ENCODE measurements at places on chromosomes 6 and 20. TPM values are rescaled to one million over a fixed set of nuclear protein-coding genes. Genes with fewer than 3 reads are reported as not detected.

The MAP3K5 gene
- 16.1 TPM for total RNA-seq

The LY6G6F gene
- total RNA-seq, result not detected

The SLCO4A1 gene
- total RNA-seq, result 2.1 TPM

The BPI gene
- 0.46 TPM for total RNA-seq

The EYS gene
- total RNA-seq, result 1.4 TPM

The MYBL2 gene
- total RNA-seq, result 1.6 TPM

The DEFB132 gene
- total RNA-seq, result not detected

The MOG gene
- 1.4 TPM for total RNA-seq

The BPIFB4 gene
- total RNA-seq, result not detected

The DDX43 gene
- total RNA-seq, result 0.46 TPM

The NUP153 gene
- 54.2 TPM for total RNA-seq

The NKAIN4 gene
- total RNA-seq, result 48.0 TPM

The FUT9 gene
- 102 TPM for total RNA-seq

The KCNB1 gene
- total RNA-seq, result 14.8 TPM

The CGA gene
- total RNA-seq, result not detected

The HSPA12B gene
- 3.2 TPM for total RNA-seq

The GNAS-AS1 gene
- total RNA-seq, result 1.2 TPM

The SCRT2 gene
- 0.92 TPM for total RNA-seq

The MRAP2 gene
- 30.4 TPM for total RNA-seq

The NNAT gene
- 576 TPM for total RNA-seq

The NFS1 gene
- total RNA-seq, result 30.0 TPM

The KIAA0408 gene
- 105 TPM for total RNA-seq

The APMAP gene
- total RNA-seq, result 85.6 TPM

The TRIM15 gene
- total RNA-seq, result not detected

The PRRT1 gene
- total RNA-seq, result 0.69 TPM

The PHACTR3 gene
- 43.8 TPM for total RNA-seq

The RBPJL gene
- total RNA-seq, result not detected

The ERVFRD-1 gene
- total RNA-seq, result not detected

The SLC35B2 gene
- total RNA-seq, result 33.2 TPM

The GJA1 gene
- total RNA-seq, result 218 TPM

The SEMG1 gene
- not detected for total RNA-seq

The PACSIN1 gene
- 13.6 TPM for total RNA-seq

The CAGE1 gene
- total RNA-seq, result not detected

The AVP gene
- total RNA-seq, result 51.9 TPM

The SAMD5 gene
- 26.3 TPM for total RNA-seq

The STMND1 gene
- 0.92 TPM for total RNA-seq

The CRIP3 gene
- total RNA-seq, result 6.7 TPM

The RAE1 gene
- total RNA-seq, result 34.4 TPM

The CRISP2 gene
- 1.6 TPM for total RNA-seq

The FAM83C gene
- not detected for total RNA-seq

The MRPL2 gene
- total RNA-seq, result 13.6 TPM

The COL12A1 gene
- 8.3 TPM for total RNA-seq

The BMP5 gene
- total RNA-seq, result 5.5 TPM

The MUCL3 gene
- total RNA-seq, result not detected

The IER3 gene
- total RNA-seq, result 3.5 TPM

The B3GAT2 gene
- 55.1 TPM for total RNA-seq

The SPATA25 gene
- total RNA-seq, result 1.6 TPM

The C4A gene
- total RNA-seq, result 45.9 TPM

The MACROD2 gene
- 43.1 TPM for total RNA-seq

The NKX2-2 gene
- 3.5 TPM for total RNA-seq

The FAXC gene
- 44.8 TPM for total RNA-seq

The TMEM151B gene
- total RNA-seq, result 40.8 TPM

The PRSS35 gene
- 3.7 TPM for total RNA-seq

The FANCE gene
- 8.8 TPM for total RNA-seq
